ENCODE measurements at places on chromosomes 12 and 14. TPM values are rescaled to one million over a fixed set of nuclear protein-coding genes. Genes with fewer than 3 reads are reported as not detected.

DNA sequence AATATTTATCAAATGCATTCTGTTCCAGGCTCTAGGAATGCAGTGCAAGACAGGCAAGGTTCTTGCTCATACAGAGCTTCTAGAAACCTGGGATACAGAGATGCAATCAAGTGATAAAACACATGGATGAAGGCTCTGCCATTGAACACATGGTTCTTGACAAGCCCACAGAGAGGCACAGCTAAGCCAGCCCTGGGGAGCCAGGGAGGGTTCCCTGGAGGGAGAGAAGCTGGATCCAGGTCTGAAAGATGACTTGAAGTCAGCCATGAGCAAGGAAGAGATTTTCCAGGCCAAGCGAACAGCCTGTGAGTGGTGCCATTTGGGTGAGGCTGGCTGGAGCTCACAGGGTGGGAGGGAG is 66.2 kb downstream of the IRF2BPL start:
- no peak for DNase-seq

DNA sequence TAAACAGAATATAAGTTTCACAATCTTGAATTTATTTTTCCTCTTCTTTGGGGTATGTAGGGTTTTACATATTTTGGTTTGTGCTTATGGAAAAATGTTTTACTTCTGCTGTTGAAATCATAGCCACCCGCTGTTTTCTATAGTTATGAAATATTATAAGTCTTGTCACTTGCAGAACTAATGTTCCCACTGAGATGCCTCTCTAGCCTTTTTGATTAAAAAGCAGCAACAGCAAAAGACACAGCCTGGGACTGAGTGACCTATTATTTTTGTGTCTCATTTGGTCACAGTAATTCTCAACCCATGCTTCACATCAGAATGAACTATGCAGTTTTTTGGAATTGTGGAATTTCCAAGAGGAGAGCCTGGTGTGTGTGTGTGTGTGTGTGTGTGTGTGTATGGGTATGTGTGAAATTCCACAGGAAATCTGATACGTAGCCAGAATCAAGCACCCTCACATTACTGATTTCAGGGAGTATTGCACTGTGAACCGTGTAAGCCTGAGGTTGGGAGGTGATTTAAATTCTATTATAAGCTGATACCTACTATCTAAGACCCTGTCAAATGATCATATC is 55.7 kb upstream of the FRMD6 start:
- no peak for DNase-seq

GRCh38 chr12:68613209-68613904 is 2.7 kb downstream of the RAP1B start:
- no peak for DNase-seq

DNA sequence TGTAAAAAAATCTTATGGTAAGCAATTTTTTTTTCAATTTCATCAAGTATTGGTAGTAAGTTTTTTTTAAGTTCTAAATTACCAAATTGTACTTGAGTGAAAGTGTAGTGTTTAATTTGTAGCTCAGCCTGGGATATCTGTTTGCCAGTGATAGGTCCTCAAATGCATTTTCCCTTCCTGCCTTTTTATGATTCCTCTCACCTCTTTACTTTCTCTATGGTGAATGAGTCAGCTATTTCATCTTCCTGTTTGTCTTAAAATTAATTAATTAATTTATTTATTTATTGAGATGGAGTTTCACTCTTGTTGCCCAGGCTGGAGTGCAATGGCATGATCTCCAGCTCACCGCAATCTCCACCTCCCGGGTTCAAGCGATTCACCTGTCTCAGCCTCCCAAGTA is 10.6 kb downstream of the SRP54 start:
- no peak for DNase-seq

The PCK2 gene
- total RNA-seq, result 7.1 TPM

The KLHDC1 gene
- 14.4 TPM for total RNA-seq

- DNase-seq, result no peak
Observed at GRCh38 chr14:76848879-76849278, 22.7 kb downstream of the LRRC74A start.

- DNase-seq, result no peak
Observed at GRCh38 chr14:38731962-38732361, 371.1 kb downstream of the SEC23A start.

DNA sequence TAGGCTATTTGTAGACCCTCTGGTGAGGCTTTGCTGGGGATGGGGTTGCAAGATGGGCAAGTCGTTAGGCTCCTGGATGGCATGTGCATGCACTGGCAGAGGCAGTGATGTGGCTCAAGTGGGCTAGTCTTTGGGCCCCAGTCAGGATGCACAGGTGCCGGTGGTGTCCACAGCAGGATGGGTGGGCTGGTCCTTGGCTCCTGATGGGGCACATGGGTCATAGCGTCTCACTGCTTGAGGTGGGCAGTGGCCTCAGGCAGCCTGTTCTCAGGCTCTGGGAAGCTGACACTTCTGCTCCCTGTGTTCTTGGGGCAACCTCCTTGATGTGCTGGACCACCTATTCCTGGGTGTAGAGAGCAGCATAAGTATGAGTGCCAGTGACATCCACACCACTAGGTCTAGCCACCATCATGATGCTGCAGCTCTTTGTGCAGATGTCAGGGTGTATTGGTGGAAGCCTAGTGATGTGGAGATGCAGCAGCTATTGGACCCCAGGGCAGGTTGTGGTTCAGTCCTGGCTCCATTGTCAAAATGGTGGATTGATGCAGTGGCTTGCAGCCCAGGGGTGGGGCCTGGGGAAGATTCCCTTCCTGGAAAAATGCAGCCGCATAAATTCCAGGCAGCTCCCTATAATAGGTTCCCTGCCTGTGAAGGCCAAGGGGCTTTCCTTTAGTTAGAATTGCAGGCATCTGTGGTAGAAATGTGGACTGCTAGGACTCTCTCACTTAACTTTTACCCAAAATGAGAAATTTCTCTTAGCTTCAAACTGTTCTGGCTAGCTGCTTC is 742.5 kb upstream of the MDGA2 start:
- no peak for DNase-seq

The ITGB7 gene
- total RNA-seq, result 0.95 TPM

The NANOG gene
- under 0.01 TPM for total RNA-seq

GRCh38 chr14:91947475-91948184 is at the start of gene FBLN5:
Gene FBLN5, minus strand, starts transcription at chr14:91947694. Its CDS starts 465 bp downstream, at chr14:91947229.
- DNase-seq, result peak; percentile 84

DNA sequence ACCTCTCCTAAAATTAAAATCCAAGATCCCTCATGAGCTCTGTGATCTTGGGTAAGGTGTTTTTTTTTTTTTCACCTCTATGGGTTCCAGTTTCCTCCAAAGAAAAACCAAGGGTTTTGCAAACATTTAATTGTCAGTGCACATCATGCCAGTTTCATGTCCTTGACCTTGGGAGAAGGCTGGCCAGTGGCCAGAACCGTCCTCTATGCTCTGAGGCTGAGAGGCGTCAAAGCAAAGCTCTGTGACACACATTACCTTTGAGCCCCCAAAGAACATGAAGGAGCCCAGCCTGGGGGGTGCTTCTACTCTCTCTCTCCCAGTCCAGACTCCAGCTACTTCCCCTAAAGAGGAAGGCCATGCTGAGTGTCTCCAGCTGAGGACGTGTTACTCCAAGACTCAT is 145.5 kb upstream of the TMEM132C start:
- no peak for DNase-seq

The PLEKHG7 gene
- total RNA-seq, result not detected

- DNase-seq, result no peak
Observed at GRCh38 chr12:50221228-50222008, 54.2 kb upstream of the CERS5 start.

Data from sigmoid colon (tissue), 7 donors.